ENCODE measurements at places on chromosomes 5 and 9. TPM values are rescaled to one million over a fixed set of nuclear protein-coding genes. Genes with fewer than 3 reads are reported as not detected.

The RXFP3 gene
- total RNA-seq: not detected

The GFI1B gene
- not detected for total RNA-seq

DNA sequence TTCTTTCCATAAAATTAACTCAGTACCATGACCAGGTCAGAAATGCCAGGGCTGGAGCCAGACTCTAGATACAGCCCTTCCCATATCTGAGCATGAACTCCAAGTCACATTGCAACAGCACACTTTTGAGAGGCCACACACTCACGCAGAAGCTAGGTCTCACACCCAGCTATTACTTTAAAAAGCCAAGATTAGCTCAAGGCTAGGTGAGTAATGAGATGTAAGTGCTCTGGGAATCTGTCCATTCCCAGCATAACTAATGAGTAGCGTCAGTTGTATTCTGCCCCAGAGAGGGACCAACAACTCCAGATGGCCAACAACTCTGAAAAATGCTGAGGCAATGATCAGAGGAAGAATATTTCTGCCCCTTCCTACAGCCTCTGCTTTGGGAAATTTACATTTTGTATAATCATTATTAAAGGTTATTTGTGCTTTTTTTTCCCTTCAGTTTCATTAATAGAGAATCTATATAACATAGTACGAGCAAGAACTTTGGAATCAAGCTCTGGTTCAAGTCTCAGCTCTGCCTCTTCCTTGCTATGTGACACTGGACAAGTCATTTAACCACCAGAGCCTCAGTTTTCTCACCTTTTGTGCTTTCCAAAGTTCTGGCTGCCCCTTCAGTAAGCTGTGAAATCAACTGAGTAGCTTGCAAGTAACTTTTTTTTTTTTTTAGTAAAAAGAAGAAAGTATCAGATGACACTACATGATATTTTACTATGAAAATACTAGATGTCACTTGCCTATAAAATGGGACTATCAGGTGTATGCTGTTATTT, 118.3 kb downstream of the NR6A1 start:
- peak; percentile 98 for DNase-seq

The UBAP2 gene
- total RNA-seq: 34.0 TPM

DNA sequence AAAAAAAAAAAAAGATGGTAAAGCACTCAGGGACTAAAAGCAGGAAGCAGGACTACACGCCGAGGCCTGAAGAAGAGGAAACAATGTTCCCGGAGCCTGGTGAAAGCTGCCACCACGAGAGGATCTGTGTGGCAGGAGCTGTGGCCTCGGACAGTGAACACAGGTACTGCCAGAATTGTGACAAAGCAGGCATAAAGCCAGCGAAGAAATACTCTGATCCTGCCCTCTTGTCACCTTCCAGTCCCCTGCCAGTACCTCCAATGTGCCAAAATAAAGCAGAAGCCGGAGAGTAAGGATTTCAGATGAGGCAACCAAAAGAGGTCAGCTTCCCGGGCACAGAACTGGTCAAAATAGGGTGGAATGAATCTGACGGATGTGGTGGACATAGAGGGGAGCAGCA, 211.5 kb upstream of the TARS1 start:
- no peak for DNase-seq

- DNase-seq: no peak
Measured at GRCh38 chr9:21160178-21160577, 6.3 kb downstream of the IFNA21 start.

The SLC45A2 gene
- total RNA-seq: not detected

The PCDHGA12 gene
- 7.2 TPM for total RNA-seq

The IFNE gene
- total RNA-seq: 0.84 TPM

DNA sequence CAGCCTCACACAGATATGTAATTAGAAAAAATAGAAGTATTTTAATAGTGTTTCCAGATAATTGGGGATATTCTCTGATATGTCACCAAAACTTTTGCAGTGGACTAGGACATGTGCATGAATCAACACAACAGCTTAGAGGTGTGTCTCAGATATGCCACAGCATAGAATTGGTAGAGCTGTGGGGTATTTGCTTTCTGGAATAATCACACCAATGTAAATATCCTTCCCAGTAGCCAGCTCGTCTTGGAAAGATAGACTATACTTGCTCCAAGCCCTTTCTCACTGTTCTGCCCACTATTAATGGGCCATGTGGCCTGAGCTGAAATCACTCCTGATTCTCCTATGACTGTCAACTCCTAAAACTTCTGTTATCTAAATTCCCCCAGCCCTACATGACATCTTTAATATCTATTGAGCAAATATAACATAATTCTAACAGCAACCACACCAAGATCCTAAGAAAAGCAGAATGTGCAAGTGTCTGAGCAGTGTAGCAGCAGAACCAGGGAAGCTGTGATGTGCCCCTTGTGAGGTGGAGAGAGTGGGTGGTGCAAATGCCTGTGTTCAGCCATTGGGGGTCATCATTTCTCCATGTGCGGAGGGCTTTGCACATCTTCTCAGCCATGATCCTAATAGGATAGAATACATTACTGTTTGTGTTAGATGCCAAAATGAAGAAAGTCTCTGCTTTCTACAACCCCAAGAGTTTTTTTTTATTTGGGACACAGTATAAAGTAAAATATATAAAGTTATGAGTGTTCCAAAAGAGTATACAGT, 65.0 kb downstream of the MELK start:
- DNase-seq: no peak

The PAX5 gene
- total RNA-seq: not detected

DNA sequence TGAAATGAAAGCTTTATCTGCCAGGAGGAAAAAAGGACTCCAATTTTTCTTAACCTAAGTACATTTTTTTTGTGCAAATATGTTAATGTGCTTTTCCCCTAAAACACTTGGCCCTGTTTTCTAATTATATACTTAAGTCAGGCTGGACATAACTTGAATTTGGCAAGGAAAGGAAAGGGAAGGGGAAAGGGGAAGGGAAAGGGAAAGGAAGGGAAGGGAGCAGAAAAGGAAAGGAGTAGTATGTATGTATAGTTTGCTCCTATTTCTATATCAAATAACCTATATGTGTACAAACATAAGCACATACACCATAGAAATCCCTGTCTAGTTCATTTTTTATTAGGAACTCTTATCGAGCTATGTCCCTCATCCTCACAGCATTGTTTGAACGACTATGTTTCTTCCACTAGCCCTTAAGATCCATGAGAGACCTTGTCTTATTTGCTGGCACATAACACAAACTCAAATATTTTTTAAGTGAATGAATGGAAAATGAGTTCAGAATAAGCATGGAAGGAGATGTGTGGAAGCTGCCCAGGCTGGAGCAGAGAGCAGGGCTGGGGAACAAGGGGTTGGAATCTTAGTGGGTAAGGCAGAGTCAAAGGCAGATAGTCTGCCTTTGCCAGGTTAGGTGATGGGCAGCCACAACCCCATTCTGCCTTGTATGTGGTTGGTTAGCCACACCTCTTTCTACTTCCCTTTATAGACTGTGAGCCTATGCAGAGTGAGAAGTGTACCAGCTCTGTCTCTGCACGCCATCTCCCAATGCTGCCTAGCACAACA, 70.0 kb downstream of the KLHL3 start:
- DNase-seq: no peak

Data from HFFc6 (cell line).